HT-29 (cell line): ENCODE measurements at places on chromosomes 7 and 10.
A peak's percentile ranks its signal among the peaks of the same experiment; 100 is the strongest.

DNA sequence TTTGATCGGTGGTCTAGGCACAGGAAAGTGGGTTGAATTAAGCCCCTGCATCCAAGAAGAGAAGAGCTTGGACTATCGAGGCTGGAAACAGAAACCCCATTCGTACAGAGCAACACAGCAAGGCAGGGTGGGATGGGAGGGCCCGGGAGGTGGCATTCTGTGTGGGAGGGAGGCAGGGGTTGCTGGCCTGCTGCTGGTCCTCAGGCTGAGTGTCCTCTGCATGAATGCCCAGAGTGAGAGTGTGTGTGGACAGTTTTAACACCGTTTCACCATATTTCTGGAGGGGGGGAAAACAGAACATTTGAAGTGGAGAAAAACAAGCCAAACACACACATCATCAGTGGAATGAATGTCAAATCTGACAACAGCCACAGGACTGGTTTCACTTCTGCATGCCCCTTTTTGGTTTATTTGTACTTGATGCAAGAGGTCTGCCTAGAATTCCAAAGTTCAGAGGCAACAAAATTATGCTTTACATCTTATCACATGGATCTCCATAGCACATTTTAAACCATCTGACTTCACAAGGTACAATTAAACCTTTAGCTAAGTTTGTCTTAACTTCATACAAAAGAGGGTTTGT is 11.1 kb upstream of the ENO4 start:
- no peak for DNase-seq

DNA sequence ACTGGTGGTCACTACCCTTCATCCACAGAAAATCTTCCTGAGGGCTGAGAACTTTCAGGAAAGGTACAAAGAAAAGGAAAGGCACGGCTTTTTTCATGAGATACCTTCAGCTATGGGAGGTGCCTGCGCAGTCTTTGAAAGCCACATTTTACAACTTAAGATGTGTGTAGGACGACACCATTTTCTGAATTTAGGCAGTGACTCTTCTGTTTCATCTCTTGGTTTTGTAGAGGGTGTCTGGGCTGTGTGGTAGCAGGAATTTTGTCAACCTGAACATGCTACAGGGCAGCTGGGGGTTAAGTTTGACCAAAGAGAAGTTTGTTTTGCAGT is 138.1 kb downstream of the NRP1 start:
- DNase-seq: no peak

GRCh38 chr10:103555325-103555649 is 61.8 kb downstream of the NEURL1 start:
- no peak for DNase-seq

- DNase-seq: no peak
Observed at GRCh38 chr7:39164887-39165286, 187.2 kb downstream of the POU6F2 start.

GRCh38 chr7:73852500-73852899 is 8.5 kb upstream of the TMEM270 start:
- no peak for DNase-seq

DNA sequence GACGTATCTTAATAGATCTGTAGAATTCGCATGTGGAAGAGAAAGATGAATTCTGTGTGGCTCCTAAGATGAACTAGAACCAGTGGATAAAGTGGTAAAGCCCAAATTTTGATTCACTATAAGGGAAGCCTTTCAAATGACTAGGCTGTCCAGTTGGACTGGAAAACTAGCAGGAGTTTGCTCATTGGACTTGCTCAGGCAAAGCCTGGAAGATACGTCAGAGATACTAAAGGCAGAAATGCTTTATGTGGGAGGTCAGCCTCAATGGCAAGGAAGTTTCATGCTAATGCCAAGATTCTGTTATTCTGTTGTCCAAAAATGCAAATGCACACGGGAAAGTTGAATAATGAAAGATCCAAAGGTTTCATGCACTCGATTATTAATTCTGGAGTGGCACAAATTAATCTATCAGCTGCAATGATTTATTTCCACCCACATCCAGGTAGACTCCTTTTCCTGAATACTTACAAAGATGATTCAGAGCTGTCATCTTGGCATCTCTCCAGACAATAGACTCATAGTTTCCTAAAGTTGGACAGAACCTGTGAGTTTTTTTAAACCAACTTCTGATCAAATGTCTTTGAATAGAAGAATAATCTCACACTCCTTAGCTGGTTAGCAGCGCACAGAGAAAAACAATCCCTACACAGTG is 20.5 kb upstream of the PPP1R3C start:
- DNase-seq: no peak

DNA sequence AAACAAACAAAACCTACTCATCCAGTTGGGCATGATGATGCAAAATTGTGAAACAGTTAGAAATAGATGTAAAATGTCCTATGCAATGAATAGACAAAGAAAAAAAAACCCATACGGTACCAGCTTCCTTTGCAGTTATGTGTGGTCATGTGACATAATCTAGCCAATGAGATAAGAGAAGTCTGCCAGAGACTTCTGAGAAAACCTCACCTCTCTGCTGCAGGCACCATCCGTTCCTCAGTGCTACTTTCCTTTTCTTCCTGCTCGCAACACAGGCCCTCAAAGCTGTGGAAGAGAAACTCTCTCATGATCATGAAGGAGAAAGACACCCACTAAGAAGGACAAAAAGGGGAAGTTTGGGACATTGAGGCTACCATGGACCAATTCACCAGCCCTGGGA is 76.8 kb upstream of the CARD11 start:
- DNase-seq: no peak

GRCh38 chr10:71795248-71795647 is 21.9 kb upstream of the VSIR start:
- peak; percentile 48 for DNase-seq

- no peak for DNase-seq
Observed at GRCh38 chr10:28788252-28788651, 110.9 kb downstream of the BAMBI start.

GRCh38 chr10:125337510-125337909 is 177.1 kb upstream of the CTBP2 start:
- no peak for DNase-seq

- no peak for DNase-seq
Observed at GRCh38 chr10:7515439-7515838, 104.6 kb upstream of the SFMBT2 start.

- peak; percentile 26 for DNase-seq
Observed at GRCh38 chr7:107967420-107967819, 35.5 kb downstream of the LAMB1 start.

GRCh38 chr7:95398155-95398940 is 2.2 kb upstream of the PON3 start:
- DNase-seq: no peak

GRCh38 chr7:139033346-139034114 is 2.3 kb downstream of the ZC3HAV1L start:
- no peak for DNase-seq

DNA sequence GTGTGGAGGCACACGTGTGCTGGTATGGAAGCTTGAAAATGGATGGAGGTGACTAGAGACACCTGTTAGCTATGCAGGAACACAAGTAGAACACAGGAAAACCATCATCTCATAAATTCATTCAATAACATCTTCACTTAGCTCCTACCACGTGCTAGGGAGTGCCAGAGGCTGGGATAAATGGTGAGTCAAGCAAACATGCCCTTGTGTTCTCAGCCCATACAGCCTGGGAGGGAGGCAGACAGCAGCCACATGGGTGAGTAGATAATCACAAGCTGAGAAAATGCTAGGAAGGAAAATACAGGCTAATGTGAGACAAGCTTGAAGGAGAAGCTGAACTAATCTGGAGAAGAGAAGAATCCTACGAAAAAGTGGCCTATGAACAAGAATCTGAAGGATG is 468.0 kb upstream of the ZMIZ1 start:
- no peak for DNase-seq

GRCh38 chr7:18529239-18529638 is 33.7 kb downstream of the HDAC9 start:
- DNase-seq: no peak

GRCh38 chr10:6400821-6401465 is 179.1 kb downstream of the PRKCQ start:
- DNase-seq: no peak

- no peak for DNase-seq
Observed at GRCh38 chr10:110107887-110108286, 99.5 kb upstream of the MXI1 start.

DNA sequence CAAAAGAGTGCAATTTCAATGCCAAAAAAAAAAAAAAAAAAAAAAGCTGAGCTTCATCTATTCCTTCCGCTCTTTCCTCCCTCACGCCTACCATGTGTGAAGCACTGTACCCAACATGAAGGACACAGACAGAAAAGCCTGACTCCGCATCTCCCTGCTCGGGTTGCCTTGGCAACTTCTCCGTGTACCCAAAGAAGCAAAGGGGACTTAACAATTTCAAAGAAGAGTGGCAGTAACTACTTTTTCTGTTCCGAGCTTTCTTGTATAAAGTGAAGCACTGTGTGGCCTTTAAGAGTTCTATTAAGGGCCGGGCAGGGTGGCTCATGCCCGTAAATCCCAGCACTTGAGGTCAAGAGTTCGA is 177.7 kb downstream of the PRKCQ start:
- no peak for DNase-seq

- DNase-seq: no peak
Observed at GRCh38 chr7:2445898-2446555, 30.2 kb downstream of the GRIFIN start.

- DNase-seq: no peak
Observed at GRCh38 chr10:51113007-51113406, 38.7 kb downstream of the PRKG1 start.

GRCh38 chr10:124619195-124619594 is 125.0 kb downstream of the FAM53B start:
- peak; percentile 12 for DNase-seq

DNA sequence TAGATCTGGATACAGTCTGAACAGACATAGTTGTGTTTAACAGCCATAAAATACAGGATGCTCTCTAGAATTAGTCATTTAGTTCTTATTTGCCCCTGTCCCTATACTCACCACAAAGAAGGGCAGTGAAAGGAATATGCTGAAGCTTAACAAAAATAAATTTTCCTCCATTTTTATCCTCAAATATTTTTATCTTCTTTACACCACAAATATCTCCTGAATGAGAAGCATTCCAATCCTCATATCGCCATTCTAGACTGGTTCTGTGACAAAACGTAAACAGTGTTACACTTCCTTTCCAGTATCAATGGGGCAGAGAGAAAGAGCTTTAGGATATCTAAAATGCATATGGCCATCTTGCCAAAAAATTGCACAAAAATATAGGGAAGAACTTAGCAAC is 1.6 kb downstream of the OR9A2 start:
- no peak for DNase-seq

DNA sequence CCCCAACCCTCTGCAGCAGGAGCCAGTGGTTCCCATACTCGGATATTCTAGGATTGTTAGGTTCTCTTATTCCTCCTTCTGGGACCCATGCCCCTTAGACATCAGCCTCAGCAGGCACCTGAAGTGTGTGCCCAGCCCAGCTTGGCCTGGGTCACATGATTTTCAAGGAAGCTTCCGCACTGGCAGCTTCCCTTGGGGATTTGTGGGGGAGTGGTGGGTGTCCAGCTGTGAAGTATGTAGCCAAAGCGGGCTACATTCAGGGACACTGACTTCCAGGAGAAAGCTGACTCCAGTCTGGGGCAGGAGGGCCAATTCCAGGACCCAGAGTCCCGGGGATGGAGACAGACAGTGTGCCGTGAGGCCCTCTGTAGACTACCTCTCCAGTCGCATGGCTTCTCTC is 1.3 kb downstream of the LDB1 start:
- DNase-seq: peak; percentile 25

GRCh38 chr10:7484456-7485243 is 73.8 kb upstream of the SFMBT2 start:
- DNase-seq: no peak

GRCh38 chr7:79421751-79422150 is 31.7 kb downstream of the MAGI2 start:
- no peak for DNase-seq

DNA sequence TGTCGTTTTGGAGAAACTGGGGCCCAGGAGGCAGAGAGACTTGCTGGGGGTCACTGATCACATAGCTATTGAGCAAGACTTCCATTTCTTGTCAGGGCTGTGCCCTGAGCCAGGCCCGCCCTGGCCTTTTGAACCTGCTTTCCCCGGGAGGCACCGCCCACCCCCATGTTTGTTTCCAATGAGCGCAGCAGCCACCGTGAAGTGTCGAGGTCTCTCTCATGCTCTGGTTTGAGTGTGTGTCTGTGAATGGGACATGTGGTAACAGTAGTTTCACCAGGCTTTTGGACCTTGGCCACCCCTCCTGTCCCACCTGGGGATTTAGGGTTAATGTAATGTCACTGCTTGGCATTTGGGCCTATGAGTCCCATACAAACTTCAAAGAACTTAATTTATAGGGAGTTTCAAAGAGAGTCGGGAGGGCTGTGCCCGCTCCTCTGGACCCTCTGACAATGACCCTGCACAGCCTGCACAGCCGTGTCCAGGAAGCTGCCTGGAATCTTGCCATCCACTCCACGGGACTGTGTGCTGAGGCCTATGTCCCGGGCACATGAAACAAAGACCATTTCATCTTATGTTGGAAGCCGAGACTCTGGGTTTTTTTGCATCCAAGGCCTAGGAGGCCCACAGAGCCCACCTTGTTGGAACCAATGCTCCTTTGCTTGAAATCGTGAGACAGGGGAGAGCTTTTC is 6.3 kb downstream of the PRF1 start:
- no peak for DNase-seq

DNA sequence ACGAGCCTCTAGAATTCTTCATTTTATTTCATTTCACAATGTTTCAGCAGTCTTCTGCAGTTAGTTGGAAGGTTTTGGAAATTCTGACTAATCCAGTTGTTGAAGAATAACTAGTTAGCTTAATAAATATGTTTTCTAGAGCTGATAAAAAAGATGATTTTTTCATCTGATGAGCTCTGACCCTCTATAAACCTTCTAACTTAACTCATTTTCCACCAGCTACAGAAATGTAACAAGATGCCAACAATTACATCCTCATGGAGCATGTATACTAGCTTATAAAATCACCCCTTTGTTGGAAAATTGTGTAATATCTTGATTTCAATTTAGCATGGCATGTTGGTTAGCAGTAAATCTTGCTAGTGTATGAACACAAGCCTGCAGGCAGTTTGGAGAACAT is 33.1 kb downstream of the KAT6B start:
- DNase-seq: no peak

DNA sequence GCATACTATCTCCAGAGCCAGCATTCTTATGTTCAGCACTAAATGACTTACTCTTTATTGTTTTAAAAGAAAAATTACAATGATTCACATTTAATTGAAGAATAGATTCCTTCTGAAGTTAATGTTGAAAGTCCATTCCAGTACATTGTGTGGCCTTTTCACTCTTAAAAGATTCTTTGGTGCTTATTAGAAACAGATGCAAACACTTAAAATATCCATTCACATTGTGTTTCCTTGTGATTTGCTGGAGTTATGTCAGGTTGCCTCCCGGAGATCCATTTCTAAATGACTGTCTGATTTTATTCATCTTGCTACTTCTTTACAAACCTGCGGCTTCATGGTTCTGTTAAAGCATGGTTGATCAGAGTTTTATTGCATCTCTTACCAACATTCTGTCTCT is 152.8 kb downstream of the FOXP2 start:
- no peak for DNase-seq

- no peak for DNase-seq
Observed at GRCh38 chr7:44159824-44160630, 18.9 kb upstream of the MYL7 start.

- no peak for DNase-seq
Observed at GRCh38 chr7:131124867-131125266, 202.8 kb upstream of the MKLN1 start.
